GM13977 (cell line): ENCODE measurements at places on chromosomes 7 and 10.

- no peak for DNase-seq
Observed at GRCh38 chr7:22821702-22822485, 755 bp downstream of the TOMM7 start.

- DNase-seq, result no peak
Observed at GRCh38 chr7:133839121-133839520, 288.0 kb upstream of the LRGUK start.

DNA sequence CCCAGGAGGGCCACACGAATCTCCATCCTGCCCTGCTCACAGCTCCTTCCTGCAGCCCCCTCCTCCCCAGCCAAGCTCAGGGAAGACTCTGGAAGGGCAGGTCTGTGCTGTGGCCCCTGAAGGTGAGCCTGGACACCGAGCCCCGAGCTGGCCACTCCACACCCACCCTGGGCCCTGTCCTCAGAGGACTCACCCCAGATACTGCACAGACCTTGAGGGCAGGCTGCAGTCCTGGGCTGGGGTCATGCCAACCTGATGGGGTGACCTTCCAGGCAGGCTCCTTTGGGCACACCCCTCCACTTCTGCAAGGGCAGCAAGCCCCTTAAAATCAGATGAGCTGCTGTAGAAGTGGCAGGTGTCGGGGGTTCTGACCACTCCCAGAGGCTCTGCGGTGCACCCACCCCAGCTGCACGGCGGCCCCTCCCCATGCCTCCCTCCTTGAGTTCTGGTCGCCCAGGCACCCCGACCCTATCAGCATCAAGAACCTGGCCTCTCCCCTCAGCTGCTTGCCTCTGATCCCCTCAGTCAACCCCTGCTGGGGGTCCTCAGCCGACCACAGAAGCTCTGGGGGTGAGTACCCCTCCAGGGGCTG is 24.3 kb downstream of the YKT6 start:
- DNase-seq, result no peak

GRCh38 chr10:104456802-104457542 is 103.3 kb downstream of the CFAP58 start:
- DNase-seq, result no peak

GRCh38 chr7:142153400-142153799 is 41.9 kb downstream of the MGAM2 start:
- no peak for DNase-seq

GRCh38 chr10:108374991-108375390 is 1210.5 kb upstream of the SORCS1 start:
- no peak for DNase-seq

GRCh38 chr10:131424053-131424452 is 112.5 kb upstream of the TCERG1L start:
- DNase-seq, result no peak

DNA sequence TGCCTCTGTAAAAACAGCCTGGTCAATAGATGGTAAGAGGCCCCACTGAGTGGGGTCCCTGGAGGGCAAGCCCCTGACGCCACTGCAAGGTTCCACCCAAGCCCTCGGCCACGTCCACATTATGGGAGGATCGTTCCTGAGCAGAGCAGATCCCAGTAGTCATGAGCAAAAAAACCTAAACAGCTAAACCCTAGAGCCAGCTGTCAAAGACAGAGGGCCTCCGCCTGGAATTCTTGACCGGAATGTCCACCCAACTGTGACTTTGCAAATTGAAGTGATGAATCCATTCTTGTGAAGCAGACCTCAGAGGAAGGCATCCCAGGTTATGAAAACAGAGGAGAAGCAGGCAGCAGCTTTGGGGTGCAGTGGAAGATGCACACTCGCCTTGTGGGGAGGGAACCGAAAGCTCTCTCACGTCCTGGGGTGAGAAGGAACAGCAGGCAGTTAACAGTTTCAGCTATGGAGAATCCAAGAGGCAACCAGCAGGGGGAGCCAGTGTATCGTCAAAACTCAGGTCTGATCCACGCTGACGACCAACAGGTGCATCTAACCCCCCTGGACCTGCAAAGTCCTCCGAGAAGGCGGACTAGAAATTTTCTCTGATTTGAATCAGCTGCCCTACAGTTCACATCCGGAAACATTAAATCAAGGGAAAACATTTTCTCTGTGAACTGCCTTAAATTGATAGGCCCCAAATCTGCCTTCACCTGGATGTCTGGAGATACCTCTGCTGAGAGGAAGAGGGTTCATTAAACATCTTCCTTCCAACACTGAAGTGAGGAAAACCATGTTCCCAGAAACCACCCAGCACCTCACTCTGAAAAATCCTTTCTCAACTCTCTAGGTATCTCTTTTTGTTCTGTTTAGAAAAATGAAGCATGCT is 139.1 kb upstream of the PFKP start:
- DNase-seq, result peak; percentile 87

DNA sequence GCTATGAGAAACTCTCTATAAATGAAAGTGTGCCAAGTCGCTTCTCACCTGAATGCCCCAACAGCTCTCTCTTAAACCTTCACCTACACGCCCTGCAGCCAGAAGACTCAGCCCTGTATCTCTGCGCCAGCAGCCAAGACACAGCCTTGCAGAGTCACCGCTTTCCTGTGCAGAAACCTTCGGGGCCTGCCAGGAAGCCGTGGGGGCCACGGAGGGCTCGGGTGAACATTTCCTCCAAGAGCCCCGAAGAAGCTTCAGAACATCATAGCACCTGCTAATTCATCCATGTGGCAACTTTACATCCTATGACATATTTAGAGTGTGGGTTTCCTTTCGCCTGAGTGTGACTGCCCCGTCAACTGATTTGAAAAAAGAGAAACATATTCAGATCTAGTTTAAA is 55.7 kb upstream of the PRSS58 start:
- DNase-seq, result no peak

- DNase-seq, result no peak
Observed at GRCh38 chr10:32731527-32731926, 226.5 kb downstream of the ITGB1 start.

GRCh38 chr7:129949292-129950133 is 3.2 kb downstream of the UBE2H start:
- DNase-seq, result peak; percentile 50

DNA sequence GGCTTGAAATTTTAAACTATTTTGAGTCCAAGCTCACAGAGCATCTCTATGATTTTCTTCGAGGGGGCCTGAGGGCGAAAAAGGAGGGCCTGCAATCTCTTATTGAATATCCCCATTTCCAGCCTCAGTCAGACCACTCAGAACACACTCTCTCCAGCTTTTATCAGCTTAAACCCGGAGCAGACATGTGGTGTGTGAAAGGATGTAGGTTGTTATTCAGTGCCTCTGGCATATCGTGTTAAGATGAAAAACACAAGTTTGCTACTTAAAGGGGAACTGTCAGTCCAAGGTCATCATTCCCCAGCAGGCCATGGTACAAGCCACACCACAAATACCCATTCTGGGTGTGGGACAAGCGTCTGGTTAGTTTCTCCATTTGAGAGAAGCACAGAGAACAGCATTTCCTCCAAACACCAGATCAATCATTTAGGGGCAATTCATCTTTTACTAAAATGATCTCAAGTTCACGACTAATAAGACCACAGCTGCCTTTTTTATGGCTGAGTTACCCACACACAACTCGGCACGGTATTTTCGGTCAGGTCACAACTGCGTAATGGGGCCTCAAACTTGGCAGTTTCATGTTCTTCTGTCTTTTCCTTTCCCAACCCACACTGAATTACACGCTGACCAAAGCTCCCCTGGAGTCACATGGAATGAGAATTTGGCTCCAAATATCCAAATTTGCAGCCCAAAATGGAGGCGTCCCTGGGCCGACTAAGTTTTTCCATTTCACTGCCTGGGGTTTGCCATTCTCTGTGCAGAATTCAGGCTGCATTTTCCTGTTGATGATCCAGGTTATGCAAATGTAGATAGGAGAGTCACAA is 188.4 kb downstream of the SEM1 start:
- no peak for DNase-seq

GRCh38 chr10:111511751-111512150 is 434.9 kb downstream of the ADRA2A start:
- no peak for DNase-seq

GRCh38 chr7:55212838-55213237 is 152.3 kb upstream of the LANCL2 start:
- no peak for DNase-seq

GRCh38 chr10:17453373-17454091 is 863 bp downstream of the ST8SIA6 start:
- DNase-seq, result peak; percentile 43

DNA sequence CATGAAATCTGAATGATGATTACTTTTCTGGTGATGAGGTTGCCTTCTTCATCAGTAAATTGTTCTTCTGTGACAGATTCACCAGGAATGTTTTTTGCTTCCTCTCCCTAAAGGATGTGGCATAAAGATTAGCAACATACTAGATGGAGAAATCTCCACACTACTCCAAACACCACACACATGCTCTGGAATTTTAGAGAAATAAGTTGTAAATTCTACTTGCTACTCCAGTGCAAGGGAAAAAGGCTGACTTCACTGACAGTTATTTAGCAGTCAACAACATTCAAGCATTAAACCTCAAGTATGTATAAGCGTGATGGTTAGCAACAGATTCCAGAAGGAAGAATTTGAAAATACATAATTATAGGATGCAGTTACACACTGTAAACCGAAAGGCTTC is 137.9 kb upstream of the CCDC6 start:
- DNase-seq, result no peak

DNA sequence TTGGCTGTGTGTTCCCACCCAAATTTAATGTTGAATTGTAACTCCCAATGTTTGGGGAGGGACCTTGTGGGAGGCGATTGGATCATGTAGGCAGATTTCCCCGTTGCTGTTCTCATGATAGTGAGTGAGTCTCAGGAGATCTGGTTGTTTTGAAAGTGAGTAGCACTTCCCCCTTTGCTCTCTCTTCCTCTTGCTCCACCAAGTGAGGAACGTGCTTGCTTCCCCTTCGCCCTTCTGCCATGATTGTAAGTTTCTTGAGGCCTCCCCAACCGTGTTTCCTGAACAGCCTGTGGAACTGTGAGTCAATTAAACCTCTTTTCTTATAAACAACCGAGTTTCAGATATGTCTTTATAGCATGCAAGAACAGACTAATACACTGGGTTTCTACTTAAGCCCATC is 176.3 kb downstream of the CDK14 start:
- no peak for DNase-seq

DNA sequence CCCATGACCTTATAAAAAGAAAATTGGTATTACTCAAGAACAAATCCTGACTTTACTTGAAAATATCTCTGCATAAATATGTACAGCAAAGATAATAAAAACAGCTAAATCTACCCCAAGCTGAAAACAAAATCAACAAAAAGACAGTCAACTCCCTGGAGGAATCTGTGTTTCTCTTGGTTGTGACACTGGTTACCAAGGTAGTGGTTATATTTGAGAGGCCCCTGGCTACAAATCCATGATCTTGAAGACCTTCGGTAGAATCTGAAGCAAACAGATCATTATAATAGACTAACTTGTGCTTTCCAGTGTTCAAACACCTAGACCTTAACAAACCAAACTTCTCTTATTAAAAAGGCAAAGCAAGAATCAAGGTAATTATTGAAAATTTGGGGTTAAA is 123.9 kb upstream of the SGCE start:
- DNase-seq, result no peak

GRCh38 chr7:69966766-69967591 is 368.7 kb downstream of the AUTS2 start:
- no peak for DNase-seq

- no peak for DNase-seq
Observed at GRCh38 chr10:50417486-50417885, 166.2 kb upstream of the ASAH2 start.

DNA sequence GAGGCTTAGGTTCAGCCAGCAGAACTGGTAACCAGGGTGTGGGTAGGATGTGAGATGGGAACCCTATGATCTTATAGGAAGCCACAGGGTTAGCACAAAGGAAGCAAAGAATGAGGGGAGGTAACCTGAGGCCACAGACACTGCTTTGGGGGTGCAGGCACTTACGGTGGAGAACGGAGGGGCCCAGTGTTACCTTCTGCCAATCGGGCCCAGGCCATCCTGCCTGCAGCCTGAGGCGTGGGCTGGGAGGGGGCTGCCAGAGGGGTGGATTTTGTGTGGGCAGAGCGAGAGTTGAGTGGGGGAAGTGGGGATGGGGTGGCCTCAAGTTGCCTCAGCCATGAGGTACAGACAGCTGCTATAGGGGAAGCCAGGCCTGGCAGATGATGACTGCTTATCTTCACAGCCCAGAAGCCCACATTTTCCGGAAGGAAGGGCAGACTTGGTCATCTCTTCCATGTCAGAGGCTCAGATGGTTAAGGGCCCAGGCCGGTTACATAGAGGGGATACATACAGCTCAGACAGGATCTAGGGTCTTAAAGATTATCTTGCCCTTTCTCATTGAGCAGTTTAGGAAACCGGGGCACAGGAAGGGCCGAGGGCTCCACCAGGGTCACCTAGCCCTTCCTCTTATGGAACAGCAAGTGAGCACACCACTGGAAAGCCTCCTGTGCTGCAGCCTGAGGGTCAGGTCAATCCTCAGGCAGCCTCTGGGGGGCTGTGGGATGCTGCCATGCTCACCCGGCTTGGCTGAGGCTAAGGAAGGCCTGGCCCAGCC is 24.4 kb upstream of the VSIR start:
- no peak for DNase-seq

GRCh38 chr7:52271703-52272102 is 763.7 kb upstream of the POM121L12 start:
- DNase-seq, result no peak

DNA sequence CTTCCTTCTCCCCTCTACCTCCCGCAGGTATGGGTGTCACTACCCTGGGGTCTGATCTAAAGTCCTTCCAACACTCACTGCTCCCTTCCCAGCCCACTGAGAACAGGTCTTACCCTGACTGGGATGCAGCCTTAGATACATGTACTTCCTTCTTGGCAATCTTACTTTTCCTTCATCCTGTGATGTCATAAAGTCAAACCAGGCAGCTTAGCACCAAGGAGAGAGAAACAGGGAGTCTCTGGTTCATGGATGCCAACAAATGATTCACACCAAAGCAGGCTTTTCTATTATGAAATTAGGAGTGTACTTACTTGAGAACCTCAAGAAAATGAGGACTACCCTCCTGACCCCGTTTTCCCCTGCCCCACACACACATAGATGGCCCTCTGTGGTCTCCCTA is 111.0 kb upstream of the KMT2E start:
- no peak for DNase-seq

DNA sequence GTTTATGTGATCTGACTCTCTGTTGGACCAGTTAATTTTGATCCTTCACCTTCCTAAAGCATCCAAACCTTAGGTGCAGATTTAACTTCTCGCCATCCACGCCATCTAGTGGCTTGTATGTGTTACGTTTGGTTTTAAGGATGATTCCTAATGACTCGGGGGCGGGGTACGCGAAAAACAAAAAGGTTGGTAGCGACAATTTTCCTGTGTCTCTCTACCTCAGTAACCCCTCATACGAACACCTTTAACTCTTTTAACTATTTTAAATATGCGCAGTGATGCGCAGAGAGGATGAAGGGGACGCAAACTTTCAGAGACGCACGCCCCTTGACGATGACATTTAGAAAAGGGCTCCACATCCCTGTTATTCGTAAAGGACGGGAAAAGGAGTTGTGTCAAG is 714 bp upstream of the KCND2 start:
- DNase-seq, result peak; percentile 79
